Lower leg skin (tissue), 4 donors: ENCODE measurements at places on chromosomes 16 and 17.

DNA sequence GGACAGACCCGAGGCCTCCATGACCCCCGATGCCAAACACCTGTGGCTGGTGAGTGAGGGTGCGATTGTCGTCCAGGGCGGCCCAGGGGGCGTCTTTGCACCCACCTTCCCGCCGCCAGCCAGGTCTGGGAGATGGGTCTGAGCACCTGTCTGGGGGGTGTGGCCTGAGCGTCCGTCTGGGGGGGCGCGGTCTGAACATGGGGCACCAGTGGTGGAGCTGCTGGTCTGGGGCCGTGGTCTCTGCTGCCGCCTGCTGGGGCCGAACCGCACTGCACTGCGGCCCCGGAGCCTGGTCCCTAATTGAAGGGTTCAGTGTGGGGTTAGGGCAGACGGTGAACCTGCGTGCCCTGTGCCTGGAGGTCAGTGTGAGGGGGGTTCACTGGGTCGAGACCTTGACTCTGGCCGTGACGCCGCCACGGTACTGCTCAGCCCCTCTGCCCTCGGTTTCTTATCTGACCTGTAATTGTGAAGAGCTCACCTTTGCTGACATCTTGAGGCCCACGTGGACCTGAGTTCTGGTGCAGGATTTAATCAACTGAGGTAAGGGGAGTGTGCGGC is 12.6 kb upstream of the TCF25 start:
- DNase-seq = no peak

DNA sequence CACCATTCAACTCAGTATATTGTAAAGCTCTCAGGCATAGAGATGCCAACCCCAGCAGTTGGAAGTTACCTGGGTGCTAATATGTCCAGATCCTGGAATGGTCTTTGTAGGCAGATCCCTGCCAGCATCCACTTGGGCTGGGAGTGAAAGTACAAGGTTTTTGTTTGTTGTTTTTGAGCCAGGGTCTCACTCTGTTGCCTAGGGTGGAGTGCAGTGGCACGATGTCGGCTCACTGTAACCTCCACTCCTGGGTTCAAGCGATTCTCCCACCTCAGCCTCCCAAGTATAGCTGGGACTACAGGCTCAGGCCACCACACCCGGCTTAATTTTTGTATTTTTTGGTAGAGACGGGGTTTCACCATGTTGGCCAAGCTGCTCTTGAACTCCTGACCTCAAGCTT is 177.6 kb downstream of the IRF8 start:
- no peak for DNase-seq

DNA sequence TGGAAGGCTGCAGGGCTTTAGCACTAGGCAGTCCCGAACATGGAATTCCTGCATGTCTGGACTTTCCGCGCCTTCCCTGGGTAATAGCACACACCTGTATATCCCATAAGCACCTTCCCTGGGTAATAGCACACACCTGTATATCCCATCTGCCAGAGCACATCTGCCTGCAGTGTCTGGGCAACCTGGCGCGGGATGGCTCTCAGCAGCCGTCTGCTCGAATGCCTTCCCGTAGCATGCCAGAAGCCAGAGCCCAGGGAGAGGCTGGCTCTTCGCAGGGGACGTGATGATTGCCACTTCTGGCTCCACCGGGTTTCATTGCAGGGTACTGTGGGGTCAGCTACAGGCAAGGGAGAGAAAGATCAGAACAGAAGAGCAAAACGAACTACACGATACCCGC is 21.3 kb downstream of the MBTPS1 start:
- no peak for DNase-seq

DNA sequence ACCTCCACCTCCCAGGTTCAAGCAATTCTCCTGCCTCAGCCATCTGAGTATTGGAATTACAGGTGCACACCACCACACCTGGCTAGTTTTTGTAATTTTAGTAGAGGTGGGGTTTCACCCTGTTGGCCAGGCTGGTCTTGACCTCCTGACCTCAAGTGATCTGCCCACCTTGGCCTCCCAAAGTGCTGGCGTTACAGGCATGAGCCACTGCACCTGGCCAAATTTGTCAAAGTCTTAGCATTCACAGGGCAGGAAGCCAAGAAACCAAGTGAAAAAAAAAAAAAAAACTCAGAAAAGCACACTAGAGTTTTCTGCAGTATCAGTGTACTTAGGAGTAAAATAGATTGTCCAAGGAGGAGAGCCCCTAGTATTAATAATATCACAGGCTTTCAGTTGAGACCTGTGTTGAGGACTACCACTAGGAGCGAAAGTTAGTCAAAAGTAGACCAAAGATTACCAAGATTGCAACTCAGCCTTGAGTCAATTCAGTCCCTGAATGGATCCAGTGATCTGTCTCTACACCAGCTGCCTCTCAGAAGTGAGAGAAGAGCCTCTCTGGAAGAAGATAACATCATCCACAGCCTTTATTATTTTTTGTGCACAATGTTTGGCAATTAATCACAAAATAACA is 159.7 kb downstream of the CEP112 start:
- no peak for DNase-seq

GRCh38 chr17:40327735-40328385 is 18.9 kb downstream of the RARA start:
- no peak for DNase-seq
